ENCODE measurements at places on chromosomes 2 and 18. TPM values are rescaled to one million over a fixed set of nuclear protein-coding genes. Genes with fewer than 3 reads are reported as not detected.

- no peak for DNase-seq
Measured at GRCh38 chr2:47708801-47709499, 74.0 kb upstream of the MSH6 start.

- peak; percentile 73 for DNase-seq
Measured at GRCh38 chr2:11582862-11583752, 49.3 kb downstream of the GREB1 start.

DNA sequence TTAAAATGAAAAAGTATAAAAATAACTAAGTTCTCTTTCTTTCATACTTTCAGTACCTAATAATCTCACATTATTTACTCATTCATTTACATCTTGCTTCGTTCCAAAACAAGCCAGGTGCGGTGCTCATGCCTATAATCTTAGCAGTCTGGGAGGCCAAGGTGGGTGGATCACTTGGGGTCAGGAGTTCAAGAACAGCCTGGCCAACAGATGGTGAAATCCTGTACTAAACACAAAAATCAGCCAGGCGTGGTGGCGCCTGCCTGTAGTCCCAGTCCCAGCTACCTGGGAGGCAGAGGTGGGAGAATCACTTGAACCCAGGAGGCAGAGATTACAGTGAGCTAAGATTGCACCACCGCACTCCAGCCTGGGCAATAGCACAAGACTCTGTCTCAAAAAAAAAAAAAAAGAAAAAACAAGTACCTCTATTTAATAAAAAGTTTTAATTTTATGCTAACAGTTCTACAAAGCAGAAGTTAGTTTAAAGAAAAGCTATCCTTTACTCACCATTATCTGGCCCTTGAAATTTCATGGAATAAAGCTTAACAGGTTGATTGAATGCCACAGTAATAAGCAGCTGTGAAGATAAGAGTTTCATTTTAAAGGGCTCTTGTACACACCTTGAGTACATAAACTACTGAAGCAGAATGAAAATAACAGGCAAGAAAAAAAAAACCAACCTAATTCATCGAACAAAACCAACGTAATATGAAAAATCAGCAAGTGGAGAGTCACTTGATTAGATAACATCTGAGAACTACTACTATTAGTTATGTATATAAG lies 22.5 kb downstream of the TXNL1 start:
- DNase-seq = no peak

- DNase-seq = no peak
Measured at GRCh38 chr2:199261239-199261638, 196.5 kb downstream of the SATB2 start.

- DNase-seq = no peak
Measured at GRCh38 chr2:84674586-84674985, 158.3 kb downstream of the DNAH6 start.

DNA sequence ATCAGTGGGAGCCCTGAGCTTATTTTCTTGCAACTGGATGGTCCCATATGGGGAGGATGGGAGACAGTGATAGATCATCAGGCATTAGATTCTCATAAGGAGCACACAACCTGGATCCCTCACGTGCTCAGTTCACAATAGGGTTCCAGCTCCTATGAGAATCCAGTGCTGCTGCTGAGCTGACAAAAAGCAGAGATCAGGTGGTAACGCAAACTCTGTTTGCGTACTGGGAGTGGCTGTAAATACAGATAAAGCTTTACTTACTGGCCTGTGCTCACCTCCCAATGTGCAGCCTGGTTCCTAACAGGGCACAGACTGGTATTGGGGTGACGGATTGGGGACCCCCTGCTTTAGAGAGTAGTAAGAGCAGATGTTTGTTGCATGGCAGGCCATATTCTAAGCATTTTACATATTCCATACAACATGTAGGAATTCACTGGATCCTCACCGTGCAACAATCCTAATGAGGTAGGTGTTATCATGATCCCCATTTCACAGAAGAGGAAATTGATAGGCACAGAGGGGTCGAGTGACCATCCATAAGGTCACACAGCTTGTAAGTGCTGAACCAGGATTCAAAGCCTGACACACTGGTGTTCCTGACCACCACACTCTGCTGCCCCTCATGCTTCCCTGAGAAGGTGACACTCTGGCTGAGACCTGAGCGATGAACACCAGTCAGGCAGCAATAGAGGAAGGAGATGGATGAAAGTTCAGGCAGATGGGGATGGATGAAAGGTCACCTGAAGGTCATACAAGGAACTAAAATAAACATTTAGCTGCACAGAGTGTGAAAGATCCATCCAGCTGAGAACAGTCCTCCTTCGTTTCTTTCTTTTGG lies 15.7 kb upstream of the MAT2A start:
- no peak for DNase-seq

DNA sequence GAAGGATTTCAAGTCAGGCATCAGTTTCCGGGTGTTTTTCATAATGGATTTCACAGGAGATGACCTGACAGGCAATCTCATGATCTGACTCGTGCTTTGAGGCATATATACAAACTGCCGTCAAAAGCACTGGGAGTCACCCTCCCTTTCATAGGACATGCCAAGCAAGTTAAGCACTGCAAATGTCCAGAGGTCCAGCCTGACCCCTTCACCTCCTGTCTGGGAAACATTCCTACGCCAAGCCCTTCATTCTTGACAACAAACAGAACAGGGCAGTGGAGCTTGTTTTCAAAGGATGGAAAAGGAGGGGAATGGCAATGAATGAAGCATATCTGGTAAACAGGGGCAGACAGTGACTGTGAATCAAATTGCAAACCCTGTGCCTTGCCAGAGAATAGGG lies 963.6 kb downstream of the BCL11A start:
- no peak for DNase-seq

DNA sequence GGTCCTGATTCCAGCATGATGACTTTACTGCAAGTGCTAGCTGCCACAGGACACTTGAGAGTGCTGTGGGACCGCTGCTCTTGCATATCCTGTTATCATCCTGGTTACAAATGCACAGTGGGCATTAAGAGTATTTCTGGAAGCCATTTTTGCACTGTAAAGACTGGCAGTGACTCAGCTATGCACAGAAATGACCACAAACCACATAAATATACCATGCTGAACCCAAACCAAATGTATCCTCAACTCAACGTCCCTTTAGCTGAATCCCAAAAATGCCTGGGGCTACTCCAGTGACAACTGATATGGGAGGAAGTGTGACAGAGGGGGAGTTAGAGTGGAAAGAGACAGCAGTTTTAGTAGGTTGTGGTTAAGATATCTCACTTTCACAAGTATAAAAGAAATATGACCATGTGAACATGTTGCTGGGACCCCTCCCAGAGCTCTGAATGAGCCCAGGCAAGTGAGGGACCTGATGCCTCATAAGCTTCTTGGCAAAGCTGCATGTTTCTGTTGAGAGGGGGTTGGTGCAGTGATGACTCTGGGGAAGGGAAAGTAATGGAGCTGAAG lies 37.3 kb downstream of the RHBDD1 start:
- no peak for DNase-seq

GRCh38 chr2:170973492-170974303 lies 44.6 kb downstream of the GORASP2 start:
- DNase-seq = peak; percentile 86

DNA sequence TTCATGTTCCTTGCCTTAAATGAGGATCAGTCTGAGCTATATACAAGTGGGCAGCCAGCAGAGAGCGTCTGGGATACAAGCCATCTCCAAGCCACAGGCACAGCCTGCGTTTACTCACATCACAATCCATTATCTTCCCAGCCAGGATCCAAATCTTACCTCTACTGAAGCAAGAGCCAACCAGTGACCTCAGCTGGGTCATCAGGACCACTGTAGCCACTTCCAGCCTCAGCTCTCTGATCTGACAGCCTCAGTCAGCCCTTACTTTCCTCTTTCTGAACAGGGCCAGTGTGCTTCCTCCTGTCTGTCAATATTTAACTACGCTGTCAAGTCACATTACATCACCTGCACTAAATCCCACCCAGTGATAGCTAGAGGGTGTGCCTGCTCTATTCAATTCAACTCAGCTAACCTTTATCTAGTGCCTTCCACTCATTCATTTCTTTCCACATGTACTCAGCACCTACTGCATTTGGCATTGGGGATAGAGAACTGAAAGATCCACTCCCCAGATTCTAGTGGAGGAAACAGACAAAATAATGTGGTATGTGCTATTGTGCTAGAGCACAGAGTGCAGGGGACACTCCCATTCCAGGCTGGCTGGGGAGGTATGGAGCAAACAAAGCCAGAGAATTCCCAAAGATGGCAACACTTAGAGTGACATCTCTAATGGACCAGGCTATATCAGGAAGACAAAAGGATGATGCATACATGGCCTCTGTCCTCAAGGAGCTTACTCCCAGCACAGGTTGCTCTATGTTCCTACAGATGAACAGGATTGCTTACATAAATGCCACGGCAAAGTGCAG lies 146.5 kb downstream of the NCKAP5 start:
- DNase-seq = peak; percentile 63

CYTIP gene
- total RNA-seq = 1.1 TPM

AAK1 gene
- 50.8 TPM for total RNA-seq

SPEG gene
- total RNA-seq = 18.6 TPM
